ENCODE measurements at places on chromosomes 3 and 15. TPM values are rescaled to one million over a fixed set of nuclear protein-coding genes. Genes with fewer than 3 reads are reported as not detected.

- peak; percentile 97 for DNase-seq
Measured at GRCh38 chr3:168095611-168096209, at the start of gene GOLIM4. GOLIM4 (minus strand) TSS chr3:168095924; CDS start chr3:168095285, 639 bp downstream.

- DNase-seq, result peak; percentile 80
Measured at GRCh38 chr3:168034152-168034928, 61.4 kb downstream of the GOLIM4 start.

GRCh38 chr3:146783446-146783845, 178.3 kb upstream of the PLSCR5 start:
- no peak for DNase-seq

DNA sequence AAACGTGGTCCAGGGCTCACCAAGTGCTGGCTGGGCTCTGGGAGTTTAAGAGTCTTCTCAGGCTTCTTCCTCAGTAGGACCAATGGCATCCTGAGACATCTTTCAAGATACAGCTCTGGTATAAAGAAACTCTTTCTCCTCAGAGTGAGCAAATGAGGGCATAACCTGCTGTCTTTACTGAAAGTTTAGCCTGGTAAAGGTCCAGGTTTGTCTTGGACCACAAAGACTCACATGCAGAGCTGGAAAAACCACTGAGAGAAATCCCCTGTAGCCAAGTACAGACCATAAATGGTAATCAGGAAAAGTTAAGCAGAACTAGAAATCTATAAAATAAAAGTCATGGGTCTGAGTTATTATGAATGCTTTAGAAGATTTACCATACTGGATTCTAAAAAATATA, 23.1 kb downstream of the CD47 start:
- no peak for DNase-seq

DNA sequence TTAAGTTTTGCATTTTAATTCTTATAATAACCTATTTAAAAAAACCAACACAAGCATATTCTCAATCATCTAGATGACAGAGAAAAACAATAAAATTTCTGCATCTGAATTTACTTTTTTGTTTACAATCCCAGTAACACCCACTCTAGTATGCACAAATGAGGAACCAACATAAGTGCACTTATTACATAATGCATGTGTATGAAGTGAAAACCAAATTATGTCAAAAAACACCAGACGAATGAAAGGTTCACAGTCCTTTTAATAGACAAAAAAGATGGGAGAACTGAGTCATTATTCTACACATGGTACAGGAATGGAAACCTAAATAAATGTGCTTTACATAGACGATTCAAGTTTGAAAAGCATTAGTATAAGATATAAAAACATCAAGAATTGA, 91.7 kb downstream of the NR1I2 start:
- DNase-seq, result no peak

- peak; percentile 75 for DNase-seq
Measured at GRCh38 chr3:40582401-40583027, 57.8 kb downstream of the ZNF621 start.

- peak; percentile 82 for DNase-seq
Measured at GRCh38 chr3:97821774-97822358, at the start of gene CRYBG3. CRYBG3 (plus strand) TSS chr3:97822011; CDS start chr3:97822207, 196 bp downstream.

- DNase-seq, result peak; percentile 82
Measured at GRCh38 chr15:33132722-33133345, 61.7 kb downstream of the FMN1 start.

- DNase-seq, result no peak
Measured at GRCh38 chr3:125302932-125303331, 72.2 kb downstream of the ZNF148 start.

DNA sequence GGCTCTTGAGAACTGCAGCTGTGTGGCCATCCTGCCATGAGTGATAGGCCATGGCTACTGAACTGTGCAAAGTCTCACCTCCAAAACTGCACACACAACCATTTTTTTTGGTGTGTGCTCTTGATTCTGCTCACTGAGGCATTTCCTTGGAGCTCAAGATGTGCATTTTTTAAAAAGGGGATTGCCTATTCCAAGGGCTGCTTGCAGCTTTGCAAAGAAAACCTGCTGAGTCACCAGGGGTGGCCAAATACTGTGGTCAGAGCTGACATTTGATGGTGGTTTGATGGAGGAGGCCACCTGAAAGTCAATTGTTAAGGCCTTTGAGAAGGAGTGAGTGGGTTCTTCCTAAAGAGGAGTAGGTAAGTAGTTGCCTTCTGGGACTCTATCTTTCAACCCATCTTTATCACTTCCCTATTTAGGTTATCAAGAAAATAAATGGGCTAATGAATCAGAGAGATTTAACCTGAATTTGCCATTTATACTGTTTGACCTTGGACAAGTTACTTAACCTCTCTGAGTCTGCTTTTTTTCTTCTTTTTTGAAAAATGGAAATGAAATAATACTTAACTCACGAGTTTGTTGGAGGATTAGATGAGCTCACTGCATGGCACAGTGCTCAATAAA, 87.9 kb downstream of the CHST2 start:
- DNase-seq, result peak; percentile 79

DNA sequence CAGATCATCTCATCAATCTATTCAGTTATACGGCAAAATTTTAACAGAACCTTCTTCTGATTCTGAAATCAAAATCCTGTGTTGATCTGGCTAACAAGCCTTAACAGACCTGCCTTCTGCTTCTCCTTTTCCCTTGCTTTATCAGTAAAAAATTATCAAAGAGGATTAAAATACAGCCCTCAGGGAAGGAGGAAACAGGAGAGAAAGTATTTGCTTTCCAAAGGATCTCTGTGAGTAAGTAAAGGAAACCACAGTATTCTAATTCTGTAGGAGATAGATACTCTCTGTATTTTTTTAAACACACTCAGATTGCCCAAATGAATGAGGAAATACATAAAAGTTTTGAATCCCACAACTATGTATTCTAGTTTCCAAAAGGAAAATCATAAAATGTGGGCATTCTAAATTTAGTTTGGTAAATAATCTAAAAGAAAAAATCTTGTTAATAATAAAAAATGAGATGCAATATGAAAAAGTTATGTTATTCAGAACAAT, 221.8 kb downstream of the ZIC1 start:
- DNase-seq, result no peak

The IQCF5 gene
- not detected for total RNA-seq

The TMEM207 gene
- total RNA-seq, result not detected

The OR5K2 gene
- total RNA-seq, result not detected

The TEX55 gene
- not detected for total RNA-seq

The ADAMTS7 gene
- 35.1 TPM for total RNA-seq

The LRRC2 gene
- 0.86 TPM for total RNA-seq
